NCI-H526 treated with DMSO at 0.1 percent for 48 hours (cell line): ENCODE measurements at places on chromosomes 2 and 18.

GRCh38 chr2:220101980-220102379 is 474.6 kb downstream of the SLC4A3 start:
- no peak for DNase-seq

DNA sequence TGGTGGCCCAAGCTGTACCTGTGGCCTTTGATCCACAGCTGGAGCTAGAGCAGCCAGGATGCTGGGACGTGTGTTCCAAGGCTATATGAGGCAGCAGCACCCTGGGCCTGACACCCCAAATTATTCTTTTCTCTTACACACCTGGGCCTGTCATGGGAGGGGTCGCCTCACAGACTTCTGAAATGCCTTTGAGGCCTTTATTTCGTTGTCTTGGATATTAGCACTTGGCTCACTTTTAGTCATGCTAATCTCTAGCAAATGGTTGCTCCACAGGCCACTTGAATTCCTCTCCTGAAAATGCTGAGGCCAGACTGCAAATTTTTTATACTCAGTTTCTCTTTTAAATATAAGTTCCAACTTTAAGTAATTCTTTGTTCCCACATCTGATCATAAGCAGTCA is 22.0 kb upstream of the IL1R2 start:
- no peak for DNase-seq

DNA sequence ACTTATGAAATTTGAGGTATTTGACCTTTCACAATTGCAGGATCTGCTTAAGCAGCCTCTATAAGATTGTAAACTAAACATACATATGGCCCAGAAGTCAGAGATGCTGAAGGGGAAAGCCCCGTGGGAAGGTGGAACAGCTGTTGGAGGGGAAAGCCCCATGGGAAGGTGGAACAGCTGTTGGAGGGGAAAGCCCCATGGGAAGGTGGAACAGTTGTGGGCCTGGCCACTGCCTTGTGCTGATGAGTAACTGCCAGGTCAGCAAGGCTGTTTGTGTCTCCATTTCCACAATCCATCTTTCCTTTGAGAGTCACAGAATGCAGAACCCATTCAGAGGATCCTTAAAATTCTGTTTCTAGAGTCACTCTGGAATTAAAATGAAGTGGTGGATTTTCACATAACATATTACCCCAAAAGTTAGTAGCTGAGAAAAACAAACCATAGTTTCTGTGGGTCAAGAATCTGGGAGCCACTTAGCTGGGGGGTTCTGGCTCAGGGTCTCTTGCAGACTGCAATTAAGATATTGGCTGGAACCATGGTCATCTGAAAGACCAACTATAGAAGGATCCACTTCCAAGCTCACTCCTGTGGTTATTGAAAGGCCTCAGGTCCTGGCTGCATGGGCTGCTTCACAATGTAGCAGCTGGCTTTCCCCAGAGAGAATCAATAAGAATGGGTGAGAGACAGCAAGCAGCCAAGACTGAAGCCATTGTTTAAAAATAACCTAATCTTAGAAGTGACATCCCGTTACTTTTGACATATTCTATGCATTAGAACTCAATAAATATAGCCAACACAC is 86.6 kb upstream of the CAVIN2 start:
- DNase-seq: no peak

GRCh38 chr2:36459725-36460137 is 104.2 kb downstream of the CRIM1 start:
- DNase-seq: peak; percentile 63

DNA sequence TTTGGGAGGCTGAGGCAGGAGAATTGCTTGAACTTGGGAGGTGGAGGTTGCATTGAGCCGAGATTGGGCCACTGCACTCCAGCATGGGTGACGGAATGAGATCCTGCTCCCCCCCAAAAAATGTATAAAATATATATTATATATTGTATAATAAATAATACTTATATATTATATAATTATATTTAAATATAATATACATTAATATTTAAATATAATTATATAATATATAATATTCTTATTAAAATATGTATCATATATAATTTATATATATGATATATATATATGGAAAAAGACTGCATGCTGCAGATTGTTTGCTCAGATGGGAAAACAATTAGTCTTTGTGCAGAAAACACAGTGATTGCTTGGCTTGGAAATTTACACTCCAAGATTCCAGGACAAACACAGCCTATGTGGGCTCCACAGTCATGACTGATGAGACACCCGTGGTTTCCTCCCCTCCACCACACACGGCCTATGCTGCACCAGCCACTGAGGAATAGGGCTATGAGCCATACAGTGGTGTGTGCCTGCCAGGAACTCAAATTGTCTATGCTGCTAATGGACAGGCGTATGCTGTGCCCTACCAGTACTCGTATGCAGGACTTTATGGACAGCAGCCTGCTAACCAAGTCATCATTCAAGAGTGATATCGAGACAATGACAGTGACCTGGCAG is 30.0 kb downstream of the PMAIP1 start:
- DNase-seq: no peak

GRCh38 chr2:38592951-38593350 is 9.8 kb downstream of the HNRNPLL start:
- no peak for DNase-seq

DNA sequence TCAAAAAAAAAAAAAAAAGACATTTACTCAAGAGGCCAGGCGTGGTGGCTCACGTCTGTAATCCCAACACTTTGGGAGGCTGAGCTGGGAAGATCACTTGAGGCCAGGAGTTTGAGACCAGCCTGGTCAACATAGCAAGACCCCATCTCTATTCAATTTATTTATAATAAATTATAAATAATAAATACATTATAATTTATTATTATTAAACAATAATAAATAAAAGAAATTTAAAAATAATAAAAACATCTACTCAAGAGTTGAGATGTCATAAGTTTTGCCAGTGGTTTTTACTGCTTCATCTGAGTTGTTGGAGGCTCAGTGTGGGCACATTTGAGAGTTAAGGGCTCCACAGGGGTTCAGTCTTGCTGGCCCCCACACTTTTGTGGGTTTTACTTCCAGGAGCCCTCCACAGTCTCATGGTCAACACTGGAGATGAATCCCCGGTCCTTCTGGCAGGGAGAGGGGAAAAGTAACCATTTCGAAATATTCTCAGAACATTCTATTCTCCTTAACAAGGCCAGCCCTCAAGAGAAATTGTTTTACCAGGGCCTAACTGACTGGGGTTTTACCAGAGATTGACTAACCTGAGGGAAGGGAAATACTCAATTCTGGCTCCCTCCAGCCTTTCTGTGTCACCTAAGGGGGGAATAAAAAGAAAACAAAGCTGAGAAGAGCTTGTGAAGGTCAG is 51.6 kb upstream of the NCOA1 start:
- no peak for DNase-seq

DNA sequence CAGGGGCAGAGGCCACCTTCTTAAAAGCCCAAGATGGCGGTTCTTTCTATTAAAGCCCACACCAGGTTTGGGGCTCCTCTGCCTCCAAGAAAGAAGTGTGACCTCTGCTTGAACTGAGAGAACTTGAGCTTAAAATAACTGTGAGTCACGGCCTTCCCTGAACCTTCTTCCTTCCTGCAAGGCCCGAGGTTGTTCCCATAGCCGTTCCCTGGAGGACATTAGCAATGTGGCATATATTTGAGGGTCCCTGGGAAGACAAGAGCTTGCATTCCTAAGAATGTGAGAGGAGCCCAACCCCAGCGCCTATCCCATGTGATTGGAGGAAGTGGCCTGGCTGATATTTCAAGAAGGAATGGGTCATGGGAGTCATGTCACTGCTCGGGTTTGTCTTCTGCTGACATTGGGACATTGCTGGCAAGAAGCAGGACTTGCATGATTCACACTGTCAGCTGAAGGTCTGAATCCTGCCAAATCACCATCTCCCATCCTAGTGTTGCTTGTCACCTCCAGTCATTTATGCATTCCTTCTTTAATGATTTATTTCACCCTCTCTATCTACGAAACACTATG is 168.1 kb downstream of the TRIB2 start:
- DNase-seq: no peak

DNA sequence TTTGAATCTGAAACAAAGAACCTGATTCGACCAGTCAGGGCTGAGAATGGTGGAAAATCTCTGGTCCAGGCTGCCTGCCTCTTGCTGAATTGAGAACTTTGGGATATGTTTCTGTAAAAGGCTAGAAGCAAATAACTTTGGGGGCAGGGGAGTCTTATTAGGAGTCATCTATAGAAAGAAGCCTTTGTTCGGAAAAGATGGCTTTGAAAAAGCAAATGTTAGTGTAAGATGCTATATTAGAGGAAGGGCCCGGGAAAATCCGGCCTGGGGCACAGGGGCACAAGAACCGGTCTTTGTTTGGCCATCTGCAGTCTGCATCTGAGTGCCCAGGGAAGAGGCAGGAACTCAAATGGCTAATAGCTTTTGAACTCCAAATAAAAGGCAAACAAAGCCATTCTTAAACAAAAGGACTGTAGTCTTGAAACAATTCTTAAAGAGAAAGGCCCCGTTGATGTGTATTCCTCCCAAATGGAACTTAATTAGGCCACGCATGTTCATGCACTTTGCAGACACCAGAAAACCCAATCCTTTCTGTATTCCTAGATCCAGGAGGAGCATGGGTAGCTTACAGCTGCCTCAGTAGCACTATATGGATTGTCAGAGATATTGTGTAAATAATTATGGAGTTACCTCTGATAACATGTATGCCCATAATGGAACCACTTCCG is 180.0 kb upstream of the ARL4C start:
- DNase-seq: no peak

DNA sequence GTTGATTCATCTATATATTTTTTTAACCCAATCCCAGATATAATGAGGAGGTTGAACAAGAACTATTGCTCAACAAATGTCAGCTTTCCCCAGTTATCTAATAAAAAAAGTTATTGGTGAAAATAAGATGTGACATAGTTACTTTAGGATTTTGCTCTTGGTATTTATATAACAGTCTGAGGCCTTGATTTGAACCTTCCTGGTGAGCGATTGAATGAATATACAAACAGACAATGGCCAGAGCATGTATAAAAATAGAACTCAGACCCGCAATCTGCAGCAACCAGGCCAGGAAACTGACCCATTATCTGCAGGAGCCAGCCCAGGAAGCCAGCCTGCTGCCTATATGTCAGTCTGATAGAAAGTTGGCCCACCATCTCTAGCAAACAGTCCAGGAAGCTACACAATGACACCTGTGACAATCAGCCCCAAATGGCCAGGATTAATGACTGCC is 81.6 kb downstream of the HS6ST1 start:
- DNase-seq: no peak

- no peak for DNase-seq
Measured at GRCh38 chr2:216914491-216914890, 54.6 kb upstream of the TNP1 start.

DNA sequence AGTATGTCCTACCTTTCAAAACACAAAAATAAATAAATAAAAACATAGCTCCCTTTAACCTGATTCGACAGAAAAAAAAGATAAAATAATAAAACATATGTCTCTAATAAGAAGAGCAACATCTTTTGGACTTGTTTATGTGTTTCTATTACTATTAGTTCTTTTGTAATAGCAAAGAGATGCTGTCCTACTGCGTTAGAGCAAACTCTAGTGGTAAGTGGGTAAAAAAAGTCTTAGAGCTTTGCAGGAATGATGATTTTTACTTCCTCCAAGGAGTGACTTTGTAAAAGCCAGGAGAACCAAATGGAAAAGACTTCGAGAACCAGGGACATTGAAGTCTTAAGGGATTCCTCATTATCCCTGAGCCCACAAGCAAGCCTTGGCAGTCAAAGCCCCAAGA is 450.1 kb downstream of the METTL4 start:
- DNase-seq: no peak

DNA sequence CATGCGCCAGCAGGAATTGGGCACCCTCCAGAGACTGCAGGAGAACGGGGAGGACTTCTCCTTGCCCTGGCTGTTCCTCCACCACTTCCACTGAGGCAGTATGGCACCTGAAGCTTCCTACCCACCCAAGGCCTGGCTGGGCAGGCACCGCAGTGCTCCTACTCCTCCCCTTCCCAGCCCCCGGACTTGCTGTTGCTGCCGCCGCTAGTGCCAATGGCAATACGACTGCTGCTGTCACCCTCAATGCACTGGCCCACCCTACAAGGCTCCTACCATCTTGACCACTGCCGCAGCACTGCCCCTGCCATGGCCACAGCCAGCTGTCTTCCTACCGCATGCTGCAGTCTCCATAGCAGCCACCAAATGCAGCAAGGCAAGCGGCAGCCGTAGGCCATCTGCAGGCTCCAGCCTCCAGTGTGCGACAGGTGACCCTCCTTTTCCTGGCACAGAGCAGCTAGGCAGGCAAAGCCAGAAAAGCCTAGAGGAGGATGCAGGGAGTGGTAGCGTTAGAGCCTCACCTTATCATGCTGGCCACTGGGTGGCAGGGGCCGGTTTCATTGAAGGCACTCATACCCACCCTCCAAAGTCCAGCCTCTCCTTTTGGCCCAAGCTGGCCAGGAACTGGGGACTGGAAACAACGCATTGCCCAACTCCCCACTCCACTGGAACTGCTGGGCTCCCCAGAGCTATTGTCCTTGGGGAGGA is 47.4 kb upstream of the ANKRD62 start:
- DNase-seq: no peak

GRCh38 chr18:74292541-74292858 is 737 bp upstream of the CYB5A start:
- DNase-seq: no peak

DNA sequence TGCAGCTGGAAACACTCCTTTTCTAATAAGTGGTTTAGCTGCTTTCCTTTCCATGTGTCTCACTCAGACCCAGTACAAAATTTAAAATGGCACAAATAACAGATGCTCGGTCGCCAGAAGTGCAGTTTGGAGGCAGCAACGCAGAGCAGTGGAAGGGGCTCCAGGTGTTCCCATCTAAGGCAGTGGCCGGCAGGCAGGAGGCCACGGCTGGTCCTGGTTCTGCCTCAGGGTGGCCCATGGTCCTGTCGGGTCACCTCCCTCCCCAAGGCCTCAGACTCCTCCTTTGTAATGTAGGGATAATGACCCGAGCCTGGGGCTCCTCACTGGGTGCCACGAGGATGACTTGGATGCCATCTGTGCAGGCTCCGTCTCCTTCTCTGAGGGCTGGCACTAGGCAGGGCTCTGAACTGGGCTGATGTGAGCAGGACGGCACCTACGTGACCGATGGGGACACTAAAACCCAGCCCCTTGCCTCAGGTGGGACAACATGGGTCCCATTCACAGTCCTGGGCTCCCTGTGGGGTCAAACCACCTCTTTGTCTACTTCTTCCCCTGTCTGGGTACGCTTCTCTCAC is 80.9 kb upstream of the SLC66A3 start:
- DNase-seq: no peak
